NCI-H1930 (cell line): ENCODE measurements at places on chromosomes 2 and 18.

GRCh38 chr2:191560411-191560980 is 117.4 kb upstream of the NABP1 start:
- DNase-seq: no peak

DNA sequence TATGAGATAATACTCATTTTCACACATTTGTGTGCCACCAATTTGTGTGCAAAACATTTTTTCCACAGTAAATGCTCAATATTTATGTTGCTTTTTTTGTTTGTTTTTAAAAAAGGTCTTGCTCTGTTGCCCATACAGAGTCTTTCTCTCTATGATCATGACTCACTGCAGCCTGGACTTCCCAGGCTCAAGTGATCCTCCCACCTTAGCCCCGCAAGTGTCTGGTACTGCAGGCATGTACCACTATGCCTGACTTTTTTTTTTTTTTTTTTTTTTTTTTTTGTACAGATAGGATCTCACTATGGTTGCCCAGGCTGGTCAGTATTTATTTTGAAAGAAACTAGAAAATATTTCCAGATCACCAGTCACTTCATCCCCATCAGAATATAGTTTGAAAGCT is 297.8 kb upstream of the GYPC start:
- DNase-seq: no peak

- DNase-seq: no peak
Observed at GRCh38 chr2:188293601-188294351, 2.1 kb downstream of the GULP1 start.

- DNase-seq: no peak
Observed at GRCh38 chr2:24918326-24919036, 1.6 kb downstream of the ADCY3 start.

GRCh38 chr18:50155406-50155805 is 39.5 kb downstream of the MYO5B start:
- DNase-seq: no peak

GRCh38 chr2:163081754-163082153 is 243.2 kb upstream of the KCNH7 start:
- DNase-seq: no peak

GRCh38 chr18:58169472-58169871 is 125.4 kb downstream of the NEDD4L start:
- DNase-seq: no peak

DNA sequence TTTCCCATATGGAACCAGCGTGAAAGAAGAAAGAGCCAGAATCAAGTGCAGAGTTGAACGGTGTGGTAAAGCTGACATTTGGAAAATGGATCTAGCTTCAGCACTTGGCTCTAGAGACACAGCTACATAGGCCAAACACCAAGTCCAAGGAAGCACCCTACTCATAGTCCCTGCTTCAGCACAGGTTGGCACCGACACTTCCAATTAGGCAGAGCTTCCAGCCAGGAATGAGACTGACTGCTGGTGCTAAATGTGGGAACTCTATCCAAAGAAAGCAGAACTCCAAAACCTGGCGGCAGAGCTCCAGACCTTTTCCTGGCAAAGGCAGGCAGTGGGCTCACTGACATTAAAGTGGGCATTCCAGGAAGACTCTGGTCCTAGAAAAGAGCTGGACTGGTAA is 125.4 kb upstream of the CTNNA2 start:
- no peak for DNase-seq

GRCh38 chr2:206859330-206859739 is 80.0 kb upstream of the CPO start:
- DNase-seq: no peak

- DNase-seq: no peak
Observed at GRCh38 chr2:84121-84520, 37.8 kb upstream of the FAM110C start.

- DNase-seq: no peak
Observed at GRCh38 chr18:8423051-8423557, 186.1 kb upstream of the RAB12 start.

- DNase-seq: no peak
Observed at GRCh38 chr18:41265047-41265446, 690.0 kb upstream of the PIK3C3 start.

- no peak for DNase-seq
Observed at GRCh38 chr2:231015478-231015877, 19.6 kb downstream of the SPATA3 start.

DNA sequence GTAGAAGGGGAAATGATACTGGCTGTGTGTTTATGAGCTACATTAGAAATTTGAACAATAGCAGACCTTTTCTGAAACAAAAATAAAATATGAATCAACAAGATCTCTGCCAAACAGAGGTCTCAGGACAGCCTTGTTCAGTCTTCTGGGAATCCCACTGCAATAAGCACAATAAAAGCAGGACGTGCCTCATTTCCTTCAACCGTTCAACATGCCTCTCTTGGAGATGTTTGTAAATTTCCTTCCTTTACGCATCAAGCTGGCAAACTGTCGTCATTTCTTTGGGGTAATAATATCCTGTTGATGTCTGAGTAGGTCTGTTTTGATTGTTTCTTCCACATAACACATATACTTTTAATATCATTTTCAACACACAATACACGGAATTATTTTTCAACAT is 77.2 kb downstream of the TCF4 start:
- DNase-seq: no peak

DNA sequence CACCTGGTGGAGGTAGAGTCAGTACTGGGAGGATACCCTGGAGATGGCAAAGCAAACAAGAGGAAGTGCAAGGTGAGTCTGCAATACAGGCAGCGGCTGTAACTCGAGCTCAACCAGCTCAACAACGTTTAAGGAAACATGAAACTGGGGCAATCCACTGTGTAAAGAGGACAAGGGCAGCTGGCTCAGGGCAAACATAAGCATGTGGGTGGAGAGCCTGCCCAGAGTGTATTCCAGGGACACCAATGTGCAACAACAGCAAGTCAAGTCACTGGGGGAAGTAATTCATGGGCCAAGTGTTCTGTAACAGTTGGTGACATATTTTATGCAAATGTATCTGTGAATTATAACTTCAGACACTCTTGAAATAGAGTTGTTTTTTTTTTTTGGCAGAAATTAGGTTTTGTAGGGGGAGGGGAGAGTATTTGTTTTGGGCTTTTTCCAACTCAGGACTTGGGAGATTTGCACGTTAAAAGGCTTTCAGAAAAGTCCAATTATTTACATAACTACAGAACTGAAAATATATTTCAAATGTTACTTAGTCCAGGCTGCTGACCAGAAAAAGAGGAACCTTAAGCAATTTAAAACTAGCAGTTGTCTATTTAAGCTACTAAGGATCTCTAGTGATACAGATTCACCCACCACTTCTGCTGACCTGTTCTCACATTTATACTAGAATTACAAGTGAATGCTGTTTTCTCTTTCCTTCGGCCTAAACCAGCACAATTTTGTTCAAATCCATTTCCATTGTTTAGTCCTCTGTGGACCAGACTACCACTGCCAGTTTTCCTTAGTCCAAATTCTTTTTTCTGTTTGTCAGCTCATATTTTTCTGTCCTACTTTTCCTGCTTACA is 18.6 kb downstream of the NRXN1 start:
- DNase-seq: peak; percentile 91

DNA sequence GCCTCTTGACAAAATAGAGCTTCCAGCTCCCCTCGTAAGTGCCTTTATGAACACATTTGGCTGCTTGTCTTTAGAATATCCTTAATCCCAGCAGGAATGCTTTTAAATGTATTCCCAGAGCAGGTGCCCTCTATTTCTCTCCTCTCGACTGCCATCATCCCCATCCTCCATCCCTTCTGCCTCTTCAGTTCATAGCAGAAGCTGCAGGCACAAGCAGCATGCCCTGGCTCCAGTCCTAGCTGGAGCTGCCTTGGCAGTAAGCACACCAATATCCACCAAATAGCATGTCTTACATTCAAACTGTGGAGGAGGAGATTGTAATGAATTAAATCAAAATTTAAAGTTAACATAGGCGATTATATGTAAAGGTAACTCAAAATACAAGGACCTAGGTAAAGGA is 891.3 kb upstream of the SLC39A10 start:
- DNase-seq: no peak

DNA sequence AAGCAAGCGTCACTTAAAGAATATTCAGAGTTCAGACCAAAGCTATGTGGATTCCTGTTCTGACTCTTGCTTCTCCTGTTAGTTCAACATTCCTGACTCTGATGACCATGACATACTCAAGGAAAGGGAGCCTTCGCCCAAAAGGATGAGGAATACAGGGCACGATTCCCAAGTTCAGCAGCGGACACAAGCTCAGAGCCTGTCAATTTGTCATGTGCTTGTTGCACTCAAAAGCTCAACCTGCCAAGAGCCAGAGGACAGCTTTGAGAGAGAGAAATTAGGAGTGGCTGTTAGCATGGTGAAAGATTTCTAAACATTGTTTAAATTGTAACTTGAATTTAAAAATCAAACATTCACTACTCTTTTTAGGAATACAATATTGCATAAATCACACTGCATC is 33.3 kb downstream of the APLF start:
- DNase-seq: no peak

DNA sequence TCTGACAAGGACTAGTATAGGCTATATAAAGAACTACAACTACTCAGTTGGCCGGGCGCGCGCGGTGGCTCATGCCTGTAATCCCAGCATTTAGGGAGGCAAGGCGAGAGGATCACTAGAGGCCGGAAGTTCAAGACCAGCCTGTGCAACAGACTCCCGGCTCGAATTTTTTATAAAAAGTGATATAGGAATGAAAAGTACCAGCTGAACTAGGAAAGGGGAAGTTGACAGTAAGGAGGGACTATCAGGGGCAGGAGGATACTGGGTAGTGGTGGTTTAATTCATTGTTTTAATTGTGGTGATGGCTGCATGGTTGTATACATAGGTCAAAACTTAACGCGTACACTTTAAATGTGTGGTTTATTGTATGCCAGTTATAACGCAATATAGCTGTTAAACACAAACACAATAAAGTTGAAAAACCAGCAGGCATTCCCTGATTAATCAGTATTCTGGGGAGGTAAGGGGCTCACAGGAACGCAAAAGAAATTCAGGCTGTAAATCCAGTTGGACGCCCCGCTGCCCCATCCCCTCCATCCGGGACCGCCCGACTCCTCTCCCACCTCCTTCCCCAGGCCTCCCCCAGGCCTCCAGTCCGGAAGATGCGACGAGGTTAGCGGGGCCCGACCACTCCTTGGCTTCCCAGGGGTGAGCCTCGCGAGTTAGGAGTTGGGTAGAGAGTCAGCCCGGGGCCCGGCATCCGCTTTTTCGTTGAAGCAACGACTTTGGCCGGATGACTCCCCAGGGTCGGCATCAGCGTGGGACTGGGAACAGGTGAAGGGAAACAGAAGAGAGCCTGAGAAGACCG is 746 bp upstream of the POLR1B start:
- DNase-seq: peak; percentile 82

DNA sequence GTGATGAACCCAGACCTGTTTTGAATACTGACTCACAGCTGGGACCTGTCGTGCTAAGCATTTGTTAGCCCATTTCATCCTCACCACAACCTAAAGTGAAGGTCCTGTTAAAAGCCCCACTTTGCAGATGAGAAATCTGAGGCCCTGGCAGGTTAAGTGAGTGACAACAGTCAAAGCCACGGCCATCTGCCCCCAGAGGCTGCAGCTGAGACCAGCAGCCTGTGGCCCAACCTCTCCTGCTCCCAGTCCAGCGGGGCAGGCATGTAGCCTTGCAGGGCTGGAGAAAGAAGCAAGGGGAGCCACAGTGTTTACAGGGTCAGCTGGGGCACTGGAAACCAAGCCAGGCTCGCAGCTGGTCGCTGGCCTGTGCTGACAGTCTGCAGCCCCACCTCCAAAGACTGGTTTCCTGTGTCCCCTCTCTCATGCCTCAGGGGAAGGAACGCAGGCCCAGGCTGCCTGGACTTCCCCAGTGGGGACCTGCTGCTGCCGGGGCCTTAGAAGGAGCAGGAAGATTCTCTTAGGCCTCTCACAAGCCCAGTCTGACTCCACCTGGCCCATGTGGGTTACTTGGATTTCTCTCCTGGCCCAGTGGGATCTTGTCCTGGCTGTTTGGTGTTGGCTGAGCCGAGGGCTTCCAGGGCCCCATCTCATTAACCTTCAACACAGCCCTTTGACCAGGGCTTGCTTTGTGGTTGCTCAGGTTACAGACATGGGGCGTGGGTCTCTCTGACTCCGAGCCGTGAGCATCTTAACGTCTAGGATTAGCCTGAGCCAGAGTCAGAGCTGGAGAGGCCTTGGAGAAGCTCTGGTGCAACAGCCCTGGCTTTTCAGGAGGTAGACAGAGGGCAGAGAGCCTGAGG is 1.7 kb downstream of the INPP5D start:
- no peak for DNase-seq

DNA sequence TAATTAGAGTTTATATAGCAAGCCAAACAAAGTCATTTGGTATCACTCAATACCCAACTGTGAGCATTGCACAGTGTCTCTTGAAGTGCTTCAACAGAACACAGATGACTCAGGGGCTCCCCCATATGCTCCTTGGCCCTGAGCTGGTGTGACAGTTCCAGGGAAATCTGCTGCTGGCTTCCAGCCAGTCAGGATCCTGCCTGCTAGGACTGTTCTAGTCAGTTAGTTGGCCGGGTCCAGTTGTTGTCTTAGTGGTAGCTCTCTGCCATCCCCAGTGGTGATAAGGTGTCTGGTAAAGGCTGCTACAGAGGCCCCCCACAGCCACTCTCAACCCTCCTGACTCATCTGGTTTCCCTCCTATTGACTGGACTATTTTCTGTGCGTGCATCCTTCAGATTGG is 100.3 kb downstream of the IRS1 start:
- no peak for DNase-seq

GRCh38 chr2:162000431-162000830 is 73.6 kb downstream of the DPP4 start:
- DNase-seq: no peak

- DNase-seq: peak; percentile 5
Observed at GRCh38 chr2:108128249-108128648, 111.5 kb upstream of the SULT1C3 start.

DNA sequence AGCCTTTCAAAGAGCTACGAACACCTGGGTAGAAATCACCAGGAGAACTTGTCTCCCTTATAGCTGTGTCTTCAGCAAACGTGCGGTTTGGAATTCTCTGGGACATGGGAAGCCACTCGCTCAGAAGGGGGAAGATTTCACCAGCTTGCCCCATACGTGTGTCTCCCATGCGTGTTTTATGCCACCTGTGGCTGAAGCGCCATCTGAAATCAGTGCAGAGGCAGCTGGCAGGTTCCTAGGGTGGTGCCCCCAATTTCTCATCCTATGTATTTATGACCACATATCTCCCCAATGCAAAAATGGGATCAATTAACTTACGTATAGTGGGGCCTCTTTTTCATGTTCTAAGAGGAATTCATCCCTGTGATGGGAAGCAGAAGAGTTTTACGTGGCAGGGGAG is 81.6 kb downstream of the TPO start:
- no peak for DNase-seq

GRCh38 chr2:99694331-99694730 is 204.5 kb upstream of the REV1 start:
- DNase-seq: no peak

GRCh38 chr2:8324901-8325300 is 357.0 kb upstream of the ID2 start:
- no peak for DNase-seq
